ENCODE measurements at places on chromosomes 7 and 10.
A peak's percentile ranks its signal among the peaks of the same experiment; 100 is the strongest.

GRCh38 chr7:133511252-133511651 lies 258.4 kb downstream of the EXOC4 start:
- DNase-seq = no peak

DNA sequence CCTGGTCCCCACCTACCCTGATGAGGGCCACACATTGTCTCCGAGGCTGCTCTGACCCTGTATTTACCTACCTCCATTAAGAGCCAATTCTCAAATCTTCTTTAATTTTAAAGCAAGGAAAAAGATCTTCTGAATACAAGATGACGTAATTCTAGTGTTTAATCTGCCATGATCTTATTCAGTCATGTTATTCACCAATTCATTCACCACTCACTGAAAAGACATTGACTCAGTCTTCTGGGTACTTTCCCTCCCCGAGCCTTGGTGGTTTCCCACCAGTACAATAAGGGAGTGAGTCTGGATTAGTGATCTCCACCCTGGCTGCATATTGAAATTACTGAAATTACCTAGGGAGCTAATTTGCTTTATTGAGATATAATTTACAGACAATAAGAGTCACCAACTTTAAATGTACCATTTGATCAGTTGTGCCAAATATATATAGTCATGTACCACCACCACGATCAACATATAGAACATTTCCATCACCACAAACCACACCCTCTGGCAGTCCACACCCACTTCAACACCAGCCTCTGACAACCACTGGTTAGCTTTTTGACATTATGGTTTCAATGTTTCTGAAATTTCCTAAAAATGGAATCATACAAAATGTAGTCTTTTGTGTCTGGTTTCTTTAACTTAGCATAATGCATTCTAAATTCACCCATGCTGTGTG lies 117.5 kb upstream of the UNC5B start:
- no peak for DNase-seq

DNA sequence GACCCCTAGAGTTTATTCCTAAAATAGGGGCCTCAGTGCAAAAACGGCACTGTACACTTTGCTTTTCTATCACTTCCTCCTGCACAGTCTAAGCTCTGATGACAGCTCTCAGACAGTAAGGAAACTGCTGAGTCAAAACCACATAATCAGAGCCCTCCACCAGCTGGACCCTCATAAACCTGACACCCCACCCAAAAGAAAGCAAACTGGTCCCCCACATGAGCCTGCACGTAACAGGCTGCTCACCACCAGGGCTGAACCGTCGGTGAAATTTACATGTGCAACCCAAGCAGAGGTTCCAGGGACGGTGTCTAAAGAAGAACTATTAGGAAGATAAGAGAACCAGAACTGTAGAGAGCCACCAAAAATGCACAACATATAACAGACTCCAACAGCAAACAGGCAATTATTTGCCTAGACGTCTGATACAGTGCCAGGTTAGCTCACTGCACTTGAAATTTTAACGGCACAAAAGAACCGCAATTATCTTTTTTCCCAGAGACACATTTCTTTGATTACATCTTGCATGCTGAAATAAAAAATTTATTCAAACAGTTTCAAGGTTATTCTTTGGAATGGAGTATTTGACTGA lies 19.6 kb downstream of the SGMS1 start:
- no peak for DNase-seq

GRCh38 chr10:50577010-50577409 lies 46.7 kb downstream of the SGMS1 start:
- DNase-seq = no peak

GRCh38 chr10:123704812-123705211 lies 38.7 kb downstream of the GPR26 start:
- DNase-seq = no peak

DNA sequence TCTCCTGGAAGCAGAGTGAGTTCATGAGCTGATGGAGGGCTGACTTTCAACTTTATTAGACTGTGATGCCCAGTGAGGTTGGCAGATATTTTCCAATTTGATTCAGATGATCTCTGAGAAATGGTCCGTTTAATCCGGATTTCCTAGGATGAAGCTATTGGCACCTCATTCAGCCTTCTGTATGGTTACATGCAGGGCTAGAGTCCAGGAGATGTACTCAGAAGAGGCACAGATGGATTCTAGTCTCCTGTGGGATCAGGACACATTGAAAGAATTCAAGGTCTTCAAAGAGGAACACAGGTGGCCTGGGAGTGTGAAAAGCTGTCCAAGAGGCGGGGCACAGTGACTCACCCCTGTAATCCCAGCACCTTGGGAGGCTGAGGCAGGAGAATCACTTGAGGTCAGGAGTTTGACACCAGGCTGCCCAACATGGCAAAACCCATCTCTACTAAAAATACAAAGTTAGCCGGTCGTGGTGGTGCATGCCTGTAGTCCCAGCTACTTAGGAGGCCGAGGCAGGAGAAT lies 23.0 kb upstream of the RHEB start:
- DNase-seq = no peak

GRCh38 chr10:77392236-77392721 lies 245.3 kb downstream of the KCNMA1 start:
- DNase-seq = no peak

DNA sequence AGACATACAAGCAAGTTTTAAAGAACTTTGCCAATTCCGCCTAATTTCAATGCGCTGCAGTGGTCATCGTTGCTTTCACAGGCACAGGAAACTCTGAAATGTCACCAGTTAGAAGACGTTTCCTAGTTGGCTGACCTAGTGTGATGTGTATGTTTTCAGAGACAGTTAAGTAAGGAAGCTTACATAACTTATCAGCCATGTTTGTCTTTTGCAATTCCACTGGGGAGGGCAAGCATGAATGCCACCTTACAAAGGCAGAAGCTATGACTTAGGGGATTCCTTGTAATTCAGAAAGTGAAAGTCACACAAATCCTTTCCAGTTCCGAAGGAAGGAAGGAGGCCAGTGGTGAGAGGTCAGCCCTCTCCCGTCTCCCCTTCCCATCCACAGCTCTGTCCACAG lies 15.0 kb upstream of the NPS start:
- DNase-seq = no peak

DNA sequence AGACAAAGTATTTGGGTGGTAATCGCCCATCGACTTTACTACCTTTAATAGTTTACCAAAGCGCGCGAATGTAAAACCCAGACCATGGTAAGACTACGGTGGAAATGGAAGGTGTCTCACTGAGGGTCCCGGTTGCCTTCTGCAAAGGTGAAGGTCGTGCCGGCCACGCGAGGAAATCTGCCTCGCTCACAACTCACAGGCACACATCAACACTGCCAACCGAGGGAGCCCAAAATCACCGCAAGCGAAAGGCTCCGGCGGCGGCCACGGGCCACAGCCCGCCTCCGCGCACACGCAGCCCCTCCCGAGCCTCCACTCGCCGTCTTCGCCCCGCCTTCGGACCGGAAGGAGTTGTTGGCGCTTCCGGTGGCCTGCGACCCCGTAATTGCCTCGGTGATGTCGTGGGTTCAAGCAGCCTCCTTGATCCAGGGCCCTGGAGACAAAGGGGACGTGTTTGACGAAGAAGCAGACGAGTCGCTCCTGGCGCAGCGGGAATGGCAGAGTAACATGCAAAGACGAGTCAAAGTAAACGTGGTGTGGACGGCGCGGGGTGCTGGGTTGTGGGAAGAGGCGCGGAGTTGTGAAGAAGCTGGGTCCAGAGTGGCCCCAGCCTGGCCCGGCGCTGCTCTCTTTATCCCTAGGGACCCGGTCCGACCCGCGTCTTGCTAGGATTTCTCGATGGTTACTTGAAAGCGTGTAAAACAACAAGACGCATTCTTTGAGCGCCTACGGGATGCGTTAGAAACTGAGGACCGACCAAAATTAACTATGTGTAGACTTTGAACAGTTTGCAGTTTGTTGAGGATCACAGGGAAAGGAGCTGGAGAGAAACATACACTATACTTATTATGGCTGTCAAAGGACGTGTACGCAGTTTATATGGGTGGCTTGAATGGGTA lies at the start of gene YAE1:
YAE1 (plus strand) TSS at position 382 of the 899 bp plus-strand sequence; CDS start at position 397, 15 bp downstream.
- peak; percentile 69 for DNase-seq

DNA sequence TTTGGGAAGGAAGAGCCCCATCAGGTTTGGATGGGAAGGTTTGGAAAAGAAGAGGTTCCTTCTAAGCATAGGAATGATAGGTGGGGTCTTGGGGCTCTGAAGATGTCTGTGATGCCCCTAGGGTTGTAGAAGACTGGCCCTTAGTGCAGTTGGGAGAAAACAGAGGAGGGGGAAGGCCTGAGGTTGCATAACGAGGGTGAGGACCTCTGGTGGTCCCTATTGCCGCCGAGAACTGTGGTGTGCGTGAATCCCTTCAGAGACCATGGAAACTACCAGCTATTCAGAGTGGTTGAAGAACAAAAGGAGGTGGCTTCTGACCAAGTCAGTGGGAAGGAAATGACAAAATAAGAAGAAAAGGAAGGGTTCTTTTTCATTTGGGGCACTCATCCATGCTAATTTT lies 3.1 kb upstream of the PKD2L1 start:
- no peak for DNase-seq

DNA sequence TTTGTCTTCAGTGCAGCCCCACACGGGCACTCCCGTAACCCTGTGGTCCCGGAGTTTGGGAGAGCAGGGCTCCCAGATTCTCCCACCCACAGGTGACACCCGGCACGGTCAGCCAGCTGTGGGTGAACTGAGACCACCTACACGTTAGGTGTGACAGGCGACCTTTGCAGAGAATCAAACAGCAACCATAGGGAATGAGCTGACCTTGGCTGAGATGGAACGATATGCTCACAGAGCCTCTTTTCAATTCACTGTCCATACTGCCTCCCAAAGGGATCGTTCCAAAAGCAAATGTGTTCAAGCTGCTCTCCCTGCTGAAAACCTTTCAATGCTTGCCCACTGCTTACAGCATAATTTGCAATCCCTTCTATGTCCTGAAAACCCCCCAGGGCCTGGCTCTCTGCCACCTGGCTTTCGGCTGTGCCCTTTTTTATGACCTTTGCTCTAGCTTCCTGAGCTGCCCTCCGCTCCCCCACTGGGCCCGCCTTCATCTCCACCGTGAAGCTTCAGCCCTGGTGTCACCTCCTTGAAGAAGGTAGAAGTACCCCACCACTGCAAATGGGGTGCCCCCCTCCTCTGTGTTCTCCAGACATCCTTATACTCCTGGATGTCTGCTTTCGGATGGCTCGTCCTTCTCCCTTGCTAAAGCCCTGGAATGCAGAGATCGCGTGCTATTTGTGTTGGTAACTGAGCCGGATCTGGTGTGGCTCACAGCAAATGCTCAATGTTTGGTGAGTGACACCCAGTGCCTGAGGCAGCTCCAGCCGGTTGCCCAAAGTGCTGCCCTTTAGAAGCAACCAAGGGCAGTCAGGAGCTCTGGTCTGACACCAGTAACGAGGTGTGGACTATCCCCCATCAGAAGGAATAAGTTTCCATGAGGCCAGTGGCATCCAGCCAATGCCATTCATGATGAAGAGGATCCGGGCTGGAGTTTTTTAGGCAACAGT lies 90.4 kb downstream of the KIAA1549 start:
- DNase-seq = no peak

Measured in activated CD4-positive, alpha-beta T cell treated with anti-CD3 and anti-CD28 coated beads, Interleukin-2, amount 50 U/mL, for 4 hours (primary cell).